ENCODE measurements at places on chromosomes 11 and 22. TPM values are rescaled to one million over a fixed set of nuclear protein-coding genes. Genes with fewer than 3 reads are reported as not detected.

Gene CREB3L1
- 10.7 TPM for total RNA-seq

Gene PARVB
- total RNA-seq, result 18.3 TPM

DNA sequence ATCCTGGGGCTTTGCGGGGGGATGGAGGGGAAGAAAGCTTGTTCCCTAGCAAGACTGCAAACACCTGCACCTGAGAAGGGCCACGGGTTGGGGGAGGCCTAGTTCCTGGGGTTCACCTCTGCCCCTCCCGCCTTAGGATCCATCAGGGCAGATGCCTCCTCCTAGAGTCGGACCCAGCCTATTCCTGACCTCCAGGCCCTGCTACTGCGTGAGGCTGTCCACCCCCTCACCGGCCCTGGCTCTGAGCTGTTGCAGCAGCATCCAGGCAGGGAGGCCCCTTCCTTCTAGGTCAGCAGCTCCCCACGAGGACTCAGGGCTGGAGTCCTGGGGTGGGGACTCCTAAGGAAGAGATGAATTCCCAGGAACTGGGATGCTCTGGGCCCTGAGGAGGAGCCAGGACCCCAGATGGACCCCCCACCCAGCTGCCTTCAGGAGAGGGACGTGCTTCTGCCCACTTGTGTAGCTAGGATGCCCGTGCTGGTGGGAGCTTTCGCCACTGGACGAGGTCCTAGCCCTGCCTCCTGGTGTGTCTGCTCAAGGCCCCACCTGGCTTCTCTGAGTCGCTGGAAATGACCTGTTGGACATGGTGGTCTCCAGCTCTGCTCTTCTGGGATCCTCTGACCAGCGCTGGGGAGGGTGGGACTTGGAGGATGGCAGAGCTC, 10.3 kb downstream of the MRGPRF start:
- no peak overlapping the region for H3K27ac ChIP-seq
- H3K27me3 ChIP-seq, result no peaks in the 10 kb centered on the region
- no peak for DNase-seq
- H3K4me1 ChIP-seq, result peaks cover 3% of the 10 kb centered on the region
- no peaks in the 10 kb centered on the region for H3K36me3 ChIP-seq

DNA sequence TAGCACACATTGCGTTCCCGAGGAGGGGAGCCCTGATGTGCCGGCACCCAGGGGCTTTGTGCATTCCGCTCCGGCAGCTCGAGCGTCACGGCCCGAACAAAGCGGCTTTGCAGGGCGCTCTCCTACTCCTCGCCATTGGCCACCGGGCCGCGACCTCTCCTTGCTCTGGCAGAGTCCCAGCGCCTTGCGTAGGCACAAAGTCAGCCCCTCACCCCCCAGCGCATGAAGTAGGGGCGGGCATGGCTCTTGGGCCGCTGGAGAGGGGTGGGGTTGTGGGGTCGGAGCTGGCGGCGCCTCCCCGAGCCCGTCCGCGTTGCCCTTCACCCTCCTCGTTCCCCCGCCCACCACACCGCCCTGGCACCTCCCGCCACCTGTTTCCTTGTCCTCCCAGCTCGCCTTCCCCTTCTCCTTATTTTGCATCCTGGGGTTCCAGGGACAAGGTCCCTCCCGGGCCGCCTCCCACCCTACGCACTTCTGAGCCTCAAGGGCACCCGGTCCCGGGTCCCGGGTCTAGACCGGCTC, 753 bp upstream of the PPARA start:
- H3K27ac ChIP-seq, result no peak overlapping the region
- H3K27me3 ChIP-seq, result peaks cover 14% of the 10 kb centered on the region
- peak overlapping the region; percentile 55 for H3K4me3 ChIP-seq
- H3K4me1 ChIP-seq, result peaks cover 13% of the 10 kb centered on the region
- no peak for DNase-seq

- H3K4me3 ChIP-seq, result no peak overlapping the region
- H3K36me3 ChIP-seq, result peaks cover 18% of the 10 kb centered on the region
- H3K27ac ChIP-seq, result no peak overlapping the region
- DNase-seq, result peak; percentile 90
- H3K27me3 ChIP-seq, result no peaks in the 10 kb centered on the region
These were observed 19.7 kb upstream of the DNAJB13 start for GRCh38 chr11:73931039-73931645.

DNA sequence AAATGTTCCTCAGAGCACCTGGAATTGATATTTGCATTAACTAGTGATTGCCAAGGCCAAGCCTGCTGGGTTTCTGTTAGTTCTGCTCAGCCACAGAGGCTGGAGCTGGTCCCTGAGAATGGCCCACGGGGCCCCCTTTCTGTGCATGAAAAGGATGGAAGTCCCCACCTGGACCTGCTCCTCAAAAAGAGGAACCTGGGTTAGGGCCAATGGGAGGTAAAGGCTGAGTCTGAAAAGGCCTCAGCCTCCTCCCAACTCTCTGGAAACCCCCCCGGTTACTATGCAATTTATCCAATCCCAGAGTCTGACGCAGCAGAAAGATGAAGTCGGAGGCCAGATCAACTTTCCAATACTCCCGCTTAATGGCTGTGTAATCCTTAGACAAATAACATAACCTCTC, 6.8 kb upstream of the CREB3L1 start:
- H3K27ac ChIP-seq, result no peak overlapping the region
- no peak for DNase-seq
- no peak overlapping the region for H3K4me3 ChIP-seq
- no peaks in the 10 kb centered on the region for H3K36me3 ChIP-seq

Gene SPINDOC
- total RNA-seq, result 94.5 TPM

GRCh38 chr11:60098508-60098907, 10.0 kb downstream of the MS4A2 start:
- peaks cover 6% of the 10 kb centered on the region for H3K27me3 ChIP-seq
- no peak for DNase-seq
- no peak overlapping the region for H3K27ac ChIP-seq
- no peaks in the 10 kb centered on the region for H3K36me3 ChIP-seq

DNA sequence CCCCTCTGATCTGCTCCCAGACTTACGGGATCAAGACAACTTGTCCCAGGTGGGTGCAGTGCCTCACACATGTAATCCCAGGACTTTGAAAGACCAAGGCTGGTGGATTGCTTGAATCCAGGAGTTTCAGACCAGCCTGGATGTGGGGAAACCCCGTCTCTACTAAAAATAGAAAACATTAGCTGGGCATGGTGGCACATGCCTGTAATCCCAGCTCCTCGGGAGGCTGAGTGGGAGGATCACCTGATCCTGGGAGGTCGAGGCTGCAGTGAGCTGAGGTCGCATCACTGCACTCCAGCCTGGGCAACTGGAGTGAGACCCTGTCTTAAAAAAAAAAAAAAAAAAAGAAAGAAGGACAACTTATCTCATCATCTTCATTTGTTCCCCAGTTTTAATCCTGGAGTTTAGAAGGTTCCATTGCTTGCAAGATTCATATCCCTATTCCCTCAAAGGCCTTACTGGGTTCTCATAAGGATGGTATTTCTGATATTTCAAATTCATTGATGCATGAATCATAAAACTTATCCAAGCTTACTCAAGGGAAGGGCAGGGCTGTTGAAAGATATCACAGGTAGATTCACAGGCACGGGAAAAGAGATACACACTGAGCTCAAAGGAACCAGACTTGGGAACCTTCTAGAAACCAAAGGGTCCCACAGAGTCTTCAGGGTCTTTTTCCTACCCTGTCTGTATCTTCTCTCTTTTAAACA, 14.6 kb downstream of the ENDOD1 start:
- H3K36me3 ChIP-seq, result no peaks in the 10 kb centered on the region
- peaks cover 24% of the 10 kb centered on the region for H3K4me1 ChIP-seq
- no peak overlapping the region for H3K27ac ChIP-seq
- DNase-seq, result no peak

Gene CENPM
- total RNA-seq, result 62.1 TPM

DNA sequence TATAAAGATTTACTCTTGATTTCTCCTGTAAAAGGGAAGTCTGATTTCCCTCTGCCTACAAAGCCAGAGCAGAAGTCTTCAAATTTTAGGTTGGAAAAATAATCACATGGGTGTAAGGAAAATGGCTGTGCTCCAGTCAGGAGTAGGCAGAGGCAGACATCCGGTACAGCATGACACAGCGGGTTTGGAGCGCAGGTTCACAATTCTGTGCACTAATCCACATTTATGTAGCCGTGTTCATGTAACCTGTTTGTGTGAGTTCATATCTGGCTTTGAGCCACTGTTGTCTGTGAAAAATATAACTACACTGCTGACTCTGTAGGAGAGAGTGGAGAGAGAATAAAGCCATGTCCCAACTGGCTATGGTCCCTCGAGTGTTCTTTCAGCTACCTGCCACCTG, 248.0 kb downstream of the CASP12 start:
- DNase-seq, result peak; percentile 22
- H3K36me3 ChIP-seq, result no peaks in the 10 kb centered on the region
- no peaks in the 10 kb centered on the region for H3K27me3 ChIP-seq
- H3K4me1 ChIP-seq, result no peaks in the 10 kb centered on the region
- no peak overlapping the region for H3K4me3 ChIP-seq
- H3K27ac ChIP-seq, result no peak overlapping the region

GRCh38 chr11:118581057-118581456, 8.8 kb downstream of the ARCN1 start:
- H3K4me1 ChIP-seq, result peaks cover under 1% of the 10 kb centered on the region
- H3K27ac ChIP-seq, result no peak overlapping the region
- H3K4me3 ChIP-seq, result no peak overlapping the region
- DNase-seq, result no peak
- no peaks in the 10 kb centered on the region for H3K27me3 ChIP-seq
- peaks cover 52% of the 10 kb centered on the region for H3K36me3 ChIP-seq

DNA sequence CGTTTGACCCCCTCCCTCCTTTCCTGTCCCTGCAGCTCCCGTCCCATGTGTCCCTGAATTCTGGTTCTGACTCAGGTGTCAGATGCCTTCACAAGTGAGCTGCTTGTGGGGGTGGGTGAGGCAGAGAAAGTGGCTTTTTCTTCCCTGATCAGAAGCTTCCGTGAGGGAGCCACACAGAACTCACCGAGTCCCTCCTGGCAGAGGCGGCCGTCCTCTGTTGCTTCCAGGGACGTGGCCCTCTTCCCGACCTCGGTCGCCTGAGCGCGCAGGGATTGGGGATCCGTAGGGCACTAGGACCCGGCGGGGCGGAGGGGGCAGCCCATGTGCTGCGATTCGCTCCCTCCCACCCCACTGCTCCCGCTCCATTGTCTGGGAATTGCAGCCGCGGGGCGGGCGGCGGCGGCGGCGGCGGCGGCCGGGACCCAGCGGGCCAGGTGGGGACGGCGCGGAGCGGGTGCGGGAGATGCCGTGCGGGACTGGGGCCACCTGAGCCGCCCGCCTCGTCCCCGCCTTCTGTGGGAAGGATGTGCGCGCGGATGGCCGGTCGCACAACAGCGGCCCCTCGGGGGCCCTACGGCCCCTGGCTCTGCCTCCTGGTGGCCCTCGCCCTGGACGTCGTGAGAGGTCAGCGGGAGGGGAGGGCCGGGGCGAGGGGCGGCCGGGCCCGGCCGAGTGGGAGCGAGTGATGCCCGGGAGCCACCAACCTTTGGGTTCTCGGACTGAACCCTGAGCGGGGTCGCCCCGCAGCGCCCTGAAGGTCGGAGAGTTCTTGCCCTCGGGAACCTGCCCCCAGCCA, at the start of gene TMEM132A:
TMEM132A (plus strand) TSS at position 351 of the 796 bp plus-strand sequence; CDS start at position 525, 174 bp downstream.
- H3K4me1 ChIP-seq, result peaks cover 20% of the 10 kb centered on the region
- no peaks in the 10 kb centered on the region for H3K27me3 ChIP-seq
- DNase-seq, result peak; percentile 91
- peak within 1 kb of the TSS; percentile 82 for H3K4me3 ChIP-seq

DNA sequence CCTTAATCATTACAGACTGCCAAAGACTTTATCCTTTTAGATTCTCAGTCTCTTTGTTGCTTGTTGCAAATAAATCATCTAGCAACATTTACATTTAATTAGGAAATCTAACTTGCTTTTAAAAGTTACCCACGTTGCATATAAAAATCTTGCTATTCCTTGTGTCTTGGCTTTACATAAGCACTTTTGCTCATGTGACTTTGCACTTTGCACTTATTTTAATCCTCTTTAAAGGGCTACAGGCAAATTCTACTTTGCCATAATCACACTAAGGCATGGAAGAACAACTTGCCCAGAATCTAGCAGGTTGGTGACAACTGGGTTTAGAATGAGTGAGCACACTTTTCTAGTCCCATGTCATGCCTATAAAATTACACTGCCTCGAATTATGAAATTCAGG, 25.9 kb downstream of the PRRG4 start:
- H3K4me1 ChIP-seq, result no peaks in the 10 kb centered on the region
- H3K4me3 ChIP-seq, result no peak overlapping the region
- H3K27me3 ChIP-seq, result no peaks in the 10 kb centered on the region
- H3K27ac ChIP-seq, result no peak overlapping the region
- no peak for DNase-seq
- no peaks in the 10 kb centered on the region for H3K36me3 ChIP-seq

DNA sequence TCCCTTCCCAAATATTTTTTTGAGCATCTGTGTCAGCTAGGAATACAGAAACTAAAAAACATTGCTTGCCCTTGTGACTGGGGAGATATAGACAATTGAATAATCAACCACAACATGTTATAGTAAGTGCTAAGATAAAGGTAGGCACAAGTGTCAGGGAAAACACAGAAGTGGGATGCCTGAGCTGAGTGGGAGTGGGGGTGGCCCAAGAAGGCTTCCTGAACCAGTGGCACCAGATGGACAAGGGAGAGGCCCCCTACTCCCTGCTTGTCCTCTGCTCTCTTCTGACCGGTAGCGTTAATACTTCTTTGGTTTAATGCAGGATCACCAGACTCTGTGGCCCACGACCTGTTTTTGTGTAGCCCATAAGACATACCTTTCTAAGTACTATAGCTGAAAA, 48.8 kb downstream of the PACS1 start:
- no peaks in the 10 kb centered on the region for H3K36me3 ChIP-seq
- H3K27ac ChIP-seq, result peak overlapping the region; percentile 92
- H3K4me3 ChIP-seq, result no peak overlapping the region
- no peak for DNase-seq
- H3K4me1 ChIP-seq, result peaks cover 69% of the 10 kb centered on the region
- H3K27me3 ChIP-seq, result no peaks in the 10 kb centered on the region

DNA sequence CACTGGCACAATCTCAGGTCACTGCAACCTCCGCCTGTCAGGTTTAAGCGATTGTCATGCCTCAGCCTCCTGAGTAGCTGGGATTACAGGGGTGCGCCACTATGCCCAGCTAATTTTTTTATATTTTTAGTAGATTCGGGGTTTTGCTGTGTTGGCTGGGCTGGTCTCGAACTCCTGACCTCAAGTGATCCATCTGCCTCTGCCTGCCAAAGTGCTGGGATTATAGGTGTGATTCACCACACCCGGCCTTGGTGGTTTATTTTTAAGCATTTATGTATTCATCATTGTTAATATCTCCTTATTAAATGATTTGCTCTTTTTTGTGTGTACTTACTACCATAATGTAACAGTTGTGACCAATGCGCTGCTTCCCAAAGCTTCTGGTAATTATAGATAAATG, 171.7 kb downstream of the DDX10 start:
- no peaks in the 10 kb centered on the region for H3K36me3 ChIP-seq
- no peak overlapping the region for H3K4me3 ChIP-seq
- no peak overlapping the region for H3K27ac ChIP-seq

DNA sequence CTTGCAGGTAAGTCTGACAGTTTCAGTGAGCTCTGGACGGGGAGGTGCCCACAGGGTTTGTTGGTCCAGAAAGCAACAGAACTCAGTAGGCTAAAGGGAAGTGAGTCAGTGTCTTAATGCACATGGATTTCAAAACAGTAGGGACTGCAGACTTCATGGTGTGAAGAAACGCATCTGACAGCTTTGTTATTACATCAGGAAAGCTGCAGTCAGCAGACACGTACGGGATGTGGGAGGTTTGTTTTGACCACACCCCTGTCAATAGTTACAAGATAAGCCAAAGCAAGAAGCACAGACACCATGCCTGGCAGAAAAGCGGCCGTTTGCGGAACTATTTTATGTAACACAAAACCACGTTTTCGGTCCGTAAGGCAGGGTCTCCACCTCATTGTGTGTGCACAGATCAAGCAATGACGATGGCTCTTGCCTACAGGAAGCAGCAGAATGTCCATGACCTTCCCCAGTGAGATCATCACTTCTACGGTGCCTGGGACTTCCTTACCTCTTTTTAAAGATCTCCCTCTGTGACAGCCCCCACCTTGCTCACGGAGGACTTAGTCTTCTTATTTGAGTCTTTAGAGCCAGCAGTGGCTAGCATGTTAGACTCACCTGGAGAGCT, 58.2 kb upstream of the FTH1 start:
- no peaks in the 10 kb centered on the region for H3K4me1 ChIP-seq
- H3K27ac ChIP-seq, result no peak overlapping the region
- H3K27me3 ChIP-seq, result no peaks in the 10 kb centered on the region

Measured in A673 (cell line).